Mesenteric fat pad (tissue), 1 donor: ENCODE measurements at places on chromosomes 3 and 15.

DNA sequence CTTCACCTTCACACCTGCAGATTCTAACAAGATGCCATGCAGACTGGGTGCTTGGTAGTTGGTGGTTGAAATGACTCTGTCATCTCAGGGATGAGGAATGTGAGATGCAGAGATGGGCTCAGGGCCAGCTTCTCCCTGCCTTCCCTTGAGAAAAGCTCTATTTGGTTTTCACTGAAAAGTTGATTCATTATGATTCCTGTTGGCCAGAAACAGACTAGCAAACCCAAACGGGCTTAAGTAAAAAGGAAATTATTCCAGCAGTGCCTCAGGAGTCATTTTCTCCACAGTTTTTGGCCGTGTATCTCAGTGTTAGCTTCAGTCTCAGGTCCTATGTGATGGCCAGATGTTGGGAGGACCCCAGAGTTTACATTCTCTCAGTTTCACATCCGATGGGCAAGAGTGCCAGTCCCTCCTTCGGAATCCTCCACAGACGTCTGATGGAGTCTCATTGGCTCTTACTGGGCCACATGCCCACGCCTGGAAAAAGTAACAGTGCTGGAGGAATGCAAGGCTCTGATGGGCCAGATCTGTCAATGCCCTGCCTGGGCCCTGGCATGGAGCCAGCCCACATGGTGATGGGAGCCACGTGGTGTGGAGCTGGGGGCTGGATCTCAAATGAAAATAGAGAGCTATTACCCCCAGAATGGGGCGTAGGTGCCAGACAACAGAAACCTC lies 22.3 kb upstream of the SACM1L start:
- DNase-seq, result no peak

GRCh38 chr3:135908225-135908624 lies 57.3 kb upstream of the PPP2R3A start:
- DNase-seq, result no peak

DNA sequence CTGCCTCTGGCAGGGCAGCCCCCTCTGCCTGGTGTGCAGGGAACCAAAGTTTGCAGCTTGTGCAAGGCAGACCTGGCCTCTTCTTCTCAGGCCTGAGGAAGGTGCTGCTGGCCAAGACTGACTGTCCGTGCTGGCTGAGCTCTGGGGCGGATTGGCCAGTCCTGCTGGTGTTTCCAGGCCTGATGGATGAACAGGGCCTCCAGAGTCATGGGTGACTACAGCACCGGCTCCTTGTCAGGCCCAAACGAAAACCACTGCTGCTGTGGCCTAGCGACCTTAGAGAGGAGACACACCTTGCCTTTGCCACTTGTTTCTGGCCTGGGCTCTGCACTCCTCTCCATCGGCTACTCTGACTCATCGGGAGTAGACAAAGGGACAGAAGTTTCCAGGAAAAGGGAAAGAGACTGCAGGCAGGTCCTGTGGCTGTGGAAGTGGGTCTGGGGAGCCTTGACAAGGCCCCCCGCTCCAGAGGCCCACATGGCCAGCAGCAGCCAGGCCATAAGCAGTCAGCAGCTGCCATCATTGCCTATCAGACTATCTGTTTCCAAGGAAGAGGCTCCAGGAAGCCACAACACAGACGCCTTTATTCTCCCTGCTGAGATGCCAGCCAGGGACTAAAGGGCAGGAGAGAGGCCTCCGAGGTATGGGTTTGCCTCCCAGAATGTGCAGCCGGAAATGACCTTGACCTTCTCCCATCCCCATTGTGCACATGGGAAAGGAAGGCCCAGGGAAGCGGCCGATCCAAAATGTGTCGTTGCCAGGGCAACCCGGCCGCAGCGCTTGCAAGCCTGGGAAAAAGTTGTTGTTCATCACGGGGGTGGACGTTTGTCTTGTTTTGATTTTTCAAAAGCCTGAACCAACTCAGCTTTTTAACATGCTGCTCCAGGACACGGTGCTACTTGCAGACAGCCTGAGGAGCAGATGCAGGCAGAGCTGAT lies 160.5 kb downstream of the CHSY1 start:
- no peak for DNase-seq

- DNase-seq, result no peak
Observed at GRCh38 chr3:42996633-42997075, 17.5 kb downstream of the GASK1A start.

- no peak for DNase-seq
Observed at GRCh38 chr3:41960826-41961750, 815 bp downstream of the ULK4 start.

DNA sequence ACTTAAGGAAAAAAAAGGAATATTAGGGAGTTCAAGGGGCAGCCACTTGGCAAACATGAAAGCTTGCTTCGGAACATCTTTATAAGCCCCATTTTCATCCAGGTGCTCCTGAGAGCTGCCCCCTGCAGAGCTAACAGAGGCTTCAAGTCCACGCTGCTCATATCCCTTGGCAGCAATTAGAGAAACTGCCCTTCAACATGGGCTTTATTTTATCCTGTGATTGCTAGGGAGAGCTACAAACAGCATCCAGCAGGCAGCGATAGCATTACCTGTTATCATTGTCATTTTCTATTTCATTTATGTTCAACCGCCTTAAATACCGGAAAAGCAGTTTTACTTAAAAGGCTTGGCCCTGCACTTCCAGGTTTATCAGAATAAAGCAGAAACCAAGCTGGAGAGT lies 68.4 kb upstream of the MCTP2 start:
- no peak for DNase-seq

GRCh38 chr3:27312044-27312668 lies 57.0 kb downstream of the NEK10 start:
- no peak for DNase-seq

GRCh38 chr3:10142707-10143560 lies 1.4 kb downstream of the VHL start:
- no peak for DNase-seq

GRCh38 chr3:139427283-139428060 lies 38.0 kb upstream of the COPB2 start:
- no peak for DNase-seq

GRCh38 chr3:122088531-122088930 lies 33.4 kb downstream of the CD86 start:
- no peak for DNase-seq

DNA sequence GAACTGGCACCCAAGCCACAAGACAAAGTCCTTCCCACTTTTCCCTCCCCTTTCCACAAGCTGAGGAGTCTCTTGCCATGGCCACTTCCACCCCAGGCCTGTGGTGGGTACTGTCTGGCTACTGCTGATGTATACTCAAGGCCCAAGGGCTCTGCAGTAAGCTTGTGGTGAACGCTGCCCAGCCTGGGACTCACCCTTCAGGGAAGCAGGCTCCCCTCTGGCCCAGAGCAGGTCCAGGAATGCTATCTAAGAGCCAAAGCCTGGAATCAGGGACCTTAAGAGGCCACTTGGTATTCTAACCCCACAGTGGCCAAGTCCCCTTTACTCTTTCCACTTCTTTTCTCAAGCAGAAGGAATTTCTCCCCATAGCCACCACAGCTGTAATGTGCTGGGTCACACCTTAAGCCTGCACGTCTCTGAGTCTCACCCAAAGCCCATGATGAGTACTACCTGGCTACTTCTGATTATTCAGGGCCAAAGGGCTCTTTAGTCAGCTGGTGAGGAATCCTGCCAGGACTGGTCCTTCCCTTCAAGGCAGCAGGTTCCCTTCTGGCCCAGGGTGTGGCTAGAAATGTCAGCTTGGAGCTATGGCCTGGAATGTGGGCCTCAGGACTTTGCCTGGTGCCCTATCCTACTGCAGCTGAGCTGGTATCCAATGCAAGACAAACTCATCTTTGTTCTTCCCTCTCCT lies 4.0 kb downstream of the PATL2 start:
- DNase-seq, result no peak

DNA sequence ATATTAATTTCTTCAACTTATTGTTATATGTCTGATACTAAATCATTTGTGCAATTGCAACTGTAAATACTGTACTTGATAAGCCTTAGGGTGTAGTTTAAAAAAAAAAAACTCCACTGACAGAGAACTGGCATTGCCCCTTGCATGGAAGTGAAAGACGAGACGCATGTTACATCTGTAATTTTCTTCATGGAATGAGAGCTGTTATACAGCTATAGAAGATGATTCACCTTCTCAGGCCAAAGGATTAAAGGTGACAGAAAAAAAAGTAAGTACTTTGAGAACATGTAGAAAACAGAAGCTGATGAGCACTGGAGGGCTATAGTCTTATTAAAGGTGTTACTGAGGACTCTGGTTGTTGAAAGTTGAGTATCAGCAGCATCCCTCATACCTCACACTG lies 16.1 kb downstream of the RYR3 start:
- DNase-seq, result no peak

DNA sequence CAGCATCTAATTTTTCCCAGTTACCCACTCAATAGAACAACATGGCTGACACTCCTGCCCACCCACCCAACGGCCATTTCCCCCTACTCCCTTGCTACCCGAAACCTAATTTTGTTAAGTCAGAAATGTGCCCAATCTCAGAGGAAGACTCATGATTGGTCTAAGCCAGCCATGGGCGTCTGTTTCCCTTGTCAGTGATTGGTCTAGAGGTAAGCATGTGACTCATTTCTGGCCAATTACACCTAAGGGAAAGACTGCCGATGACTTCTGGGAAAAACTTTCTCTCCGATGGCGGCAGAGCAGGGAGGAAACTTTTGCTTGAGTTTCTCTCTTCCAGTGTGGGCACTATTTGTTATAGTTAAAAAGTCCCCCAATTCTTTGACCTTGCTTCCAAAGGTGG lies 72.9 kb downstream of the RPLP1 start:
- DNase-seq, result no peak

DNA sequence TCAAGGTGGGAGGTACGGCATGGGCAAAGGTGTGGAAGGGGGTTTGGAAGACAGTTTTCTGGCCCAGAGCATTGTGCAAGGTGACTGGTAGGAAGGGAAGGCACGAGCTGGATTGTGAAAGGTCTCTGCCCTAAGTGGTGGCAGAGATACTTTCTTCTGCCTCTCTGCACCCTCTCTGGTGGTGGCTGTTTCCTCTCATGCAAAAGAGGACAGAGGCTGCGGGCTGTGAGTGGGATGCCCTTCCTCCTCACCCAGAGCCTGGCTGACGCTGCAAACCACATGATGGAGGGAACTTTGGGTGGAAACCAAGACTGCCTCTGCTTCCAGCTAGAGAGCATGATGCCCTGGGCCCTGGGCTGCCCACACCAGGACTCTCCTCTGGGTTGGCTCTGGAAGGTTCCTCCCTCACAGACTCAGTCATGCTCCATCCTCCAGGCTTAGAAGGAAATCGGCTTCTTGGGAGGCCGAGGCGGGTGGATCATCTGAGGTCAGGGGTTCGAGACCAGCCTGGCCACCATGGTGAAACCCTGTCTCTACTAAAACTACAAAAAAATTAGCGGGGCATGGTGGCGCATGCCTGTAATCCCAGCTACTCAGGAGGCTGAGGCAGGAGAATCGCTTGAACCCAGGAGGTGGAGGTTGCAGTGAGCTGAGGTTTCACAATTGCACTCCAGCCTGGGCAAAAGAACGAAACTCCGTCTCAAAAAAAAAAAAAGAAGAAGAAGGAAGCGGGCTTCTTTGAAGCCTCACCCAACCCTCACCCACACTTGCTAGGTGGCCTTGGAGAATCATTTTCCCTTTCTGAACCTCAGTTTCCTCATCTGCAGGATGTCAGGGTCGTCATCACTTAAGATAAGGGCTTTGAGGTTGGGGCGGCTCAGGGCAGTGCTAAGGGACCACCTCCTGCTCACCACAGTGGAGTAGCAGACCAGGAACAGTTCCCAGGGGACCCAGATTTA lies 8.3 kb downstream of the PSTPIP1 start:
- DNase-seq, result no peak

DNA sequence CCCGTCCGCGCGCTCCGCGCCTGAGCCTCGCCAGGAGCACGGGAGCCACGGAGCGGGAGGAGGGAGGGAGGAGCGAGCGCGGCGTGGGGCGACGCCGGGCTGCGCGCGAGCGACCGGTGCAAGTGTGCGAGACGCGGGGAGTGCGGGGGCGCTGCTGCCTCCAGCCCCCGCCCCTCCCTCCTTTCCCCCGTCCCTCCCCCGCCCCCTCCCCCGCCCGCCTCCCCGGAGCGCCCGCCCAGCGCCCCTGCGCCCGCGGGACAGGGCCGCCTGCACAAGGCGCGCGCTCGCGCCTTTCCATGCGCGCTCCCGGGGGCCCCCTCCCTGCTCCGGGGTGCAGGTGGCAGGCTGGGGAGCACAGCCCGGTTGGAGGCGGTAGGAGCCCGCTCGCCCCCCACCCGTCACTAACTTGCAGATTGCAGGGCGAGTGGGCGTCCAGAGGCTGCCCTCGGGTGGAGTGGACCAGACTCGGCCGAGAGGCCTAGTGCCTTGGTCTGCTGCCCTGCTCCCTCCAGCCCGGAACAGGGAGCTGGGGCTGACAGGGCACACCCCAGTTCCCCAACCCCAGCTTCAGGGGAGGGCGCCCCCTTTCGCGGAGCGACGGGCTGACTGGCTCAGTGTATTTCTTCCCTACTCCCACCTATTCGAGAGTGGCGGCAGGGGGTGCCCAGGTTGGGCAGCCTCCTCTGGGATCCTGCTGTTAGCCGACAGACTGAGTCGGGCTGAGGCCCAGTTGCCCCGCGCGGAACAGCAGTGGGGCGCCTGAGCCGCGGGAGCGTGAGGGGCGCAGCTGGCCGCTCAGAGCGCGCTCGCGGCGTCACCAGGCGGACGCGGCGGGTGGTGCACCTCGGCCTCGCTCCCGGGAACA lies at the start of gene WNT7A:
TSS of gene WNT7A (minus strand) at position 126 of the 865 bp plus-strand sequence. CDS start 255 bp downstream, outside the sequence.
- peak; percentile 86 for DNase-seq
